Mesendoderm (in vitro differentiated cells): ENCODE measurements at places on chromosomes 1 and 21.

DNA sequence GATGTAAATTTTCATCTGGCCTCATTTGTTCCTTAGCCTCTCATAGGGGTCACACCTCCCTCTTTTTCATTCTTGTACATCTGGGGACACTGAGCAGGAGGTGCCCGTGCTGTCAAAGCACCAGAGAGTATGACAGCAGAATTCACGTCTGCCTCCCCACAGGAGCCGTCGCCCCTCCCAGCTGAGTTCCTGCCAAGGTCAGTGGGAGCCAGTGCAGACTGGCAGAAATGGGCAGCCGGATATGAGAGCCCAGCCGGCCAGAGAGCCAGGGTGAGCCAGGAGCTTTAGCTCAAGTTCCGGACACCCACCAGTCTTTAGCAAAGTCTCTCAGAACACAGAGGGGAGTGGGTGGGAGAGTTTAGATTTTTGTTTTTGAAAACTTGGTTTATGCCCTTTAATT, 21.9 kb downstream of the GPR137B start:
- no peak for DNase-seq

GRCh38 chr1:227270554-227270953, 47.7 kb downstream of the CDC42BPA start:
- no peak for DNase-seq

GRCh38 chr1:150072959-150073358, 5.4 kb downstream of the VPS45 start:
- no peak for DNase-seq

- no peak for DNase-seq
Observed at GRCh38 chr21:24220446-24220845, 1386.8 kb downstream of the MRPL39 start.

DNA sequence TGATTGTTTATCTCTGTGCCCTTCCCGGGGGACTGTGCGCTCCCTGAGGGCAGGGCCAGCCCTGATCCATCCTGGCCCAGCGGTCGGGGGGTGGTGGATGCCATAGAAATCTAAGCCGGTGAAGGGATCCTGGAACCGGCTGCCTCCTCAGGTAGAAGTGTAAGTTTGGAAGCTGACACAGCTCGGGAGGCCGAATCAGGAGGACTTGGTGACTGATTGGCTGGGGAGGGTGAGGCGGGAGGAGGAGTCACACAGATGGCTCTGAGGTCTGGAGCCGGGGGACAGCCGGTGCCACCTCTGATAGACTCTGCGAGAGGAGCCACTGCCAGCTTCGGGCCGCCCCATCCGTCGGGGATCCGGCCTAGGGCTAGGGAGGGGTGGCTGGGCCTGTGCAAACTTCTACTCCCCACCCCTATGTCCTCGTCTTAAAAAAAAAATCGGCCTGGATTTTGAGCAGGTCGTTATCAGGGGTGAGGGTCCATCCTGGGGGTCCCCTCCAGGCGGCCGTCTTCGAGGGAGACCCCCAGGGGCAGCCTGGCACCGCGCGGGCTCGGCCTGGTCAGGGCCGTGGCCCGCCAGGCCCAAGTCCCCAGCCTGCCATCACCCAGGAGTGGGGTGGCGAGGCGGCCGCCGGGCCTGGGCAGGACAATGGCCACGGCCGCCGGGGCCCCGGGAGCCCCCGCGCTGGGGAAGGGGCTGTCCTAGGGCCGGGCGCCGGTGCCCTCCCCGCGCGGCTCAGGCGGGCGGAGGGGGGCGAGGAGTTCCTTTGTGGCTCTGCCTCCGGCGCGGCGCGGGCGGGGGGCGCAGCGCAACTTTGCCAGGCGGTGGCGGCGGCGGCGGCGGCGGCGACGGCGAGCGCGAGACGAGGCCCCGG, 708 bp upstream of the ZNF362 start:
- DNase-seq = peak; percentile 96

GRCh38 chr1:157152510-157152909, 14.3 kb upstream of the ETV3 start:
- no peak for DNase-seq

DNA sequence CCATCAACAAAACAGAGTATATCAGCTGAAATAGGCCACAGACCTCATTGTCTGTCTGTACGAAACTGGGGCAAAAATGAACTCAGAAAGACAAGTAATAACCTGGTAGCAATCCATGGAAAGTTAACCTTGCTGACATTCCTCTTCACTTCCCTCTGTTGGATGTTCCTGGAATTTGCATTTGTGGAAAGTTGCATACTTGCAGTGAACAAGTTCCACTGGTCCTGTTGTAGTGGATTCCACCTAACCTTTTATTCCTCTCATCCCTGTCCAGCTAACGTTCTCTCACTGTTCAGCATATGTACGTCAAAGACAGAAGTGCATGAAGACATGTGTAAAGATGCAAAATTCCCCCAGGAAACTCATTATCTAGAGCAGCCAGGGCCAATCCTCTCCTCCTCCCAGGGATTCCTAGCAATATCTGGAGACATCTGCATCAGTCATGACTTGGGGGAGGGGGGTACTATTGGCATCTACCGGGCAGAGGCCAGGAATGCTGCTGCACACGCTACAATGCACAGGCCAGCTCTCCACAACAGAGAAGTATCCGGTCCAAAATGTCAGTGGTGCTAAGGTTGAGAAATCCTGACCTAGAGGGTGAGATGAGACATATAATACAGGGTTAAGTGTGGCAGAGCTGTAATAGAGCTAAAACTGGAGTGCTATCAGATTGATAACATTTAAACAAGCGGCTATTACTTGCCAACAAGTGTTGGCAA, 8.2 kb downstream of the LPAR3 start:
- no peak for DNase-seq

GRCh38 chr1:62685431-62685859, 2.7 kb downstream of the DOCK7 start:
- DNase-seq = no peak

GRCh38 chr1:30099587-30100523, 623.5 kb downstream of the MATN1 start:
- no peak for DNase-seq

DNA sequence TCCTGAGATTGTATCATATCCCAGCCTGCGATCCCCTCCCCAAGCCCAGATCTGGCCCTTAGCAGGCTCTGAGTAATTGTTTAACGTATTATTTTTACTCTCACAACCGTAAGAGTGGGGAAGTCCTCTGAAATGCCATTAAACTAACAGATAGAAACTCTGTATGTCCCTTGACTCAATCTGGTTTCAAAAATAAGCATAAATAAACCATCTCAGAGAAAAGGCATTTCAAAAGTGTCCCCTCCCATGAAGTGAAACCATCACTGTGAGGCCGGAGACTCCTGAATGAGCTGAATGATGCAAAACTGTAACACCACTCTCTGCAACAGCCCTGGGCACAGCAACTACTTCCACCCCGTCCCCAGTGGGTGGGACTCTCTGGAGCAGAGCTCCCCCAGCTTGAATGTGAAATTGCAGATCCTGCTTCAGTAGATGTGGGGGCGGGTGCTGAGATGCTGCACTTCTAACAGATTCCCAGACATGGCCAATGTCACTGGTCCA, 104.1 kb downstream of the SYF2 start:
- no peak for DNase-seq

GRCh38 chr1:116950517-116951199, 40.9 kb downstream of the PTGFRN start:
- peak; percentile 64 for DNase-seq

DNA sequence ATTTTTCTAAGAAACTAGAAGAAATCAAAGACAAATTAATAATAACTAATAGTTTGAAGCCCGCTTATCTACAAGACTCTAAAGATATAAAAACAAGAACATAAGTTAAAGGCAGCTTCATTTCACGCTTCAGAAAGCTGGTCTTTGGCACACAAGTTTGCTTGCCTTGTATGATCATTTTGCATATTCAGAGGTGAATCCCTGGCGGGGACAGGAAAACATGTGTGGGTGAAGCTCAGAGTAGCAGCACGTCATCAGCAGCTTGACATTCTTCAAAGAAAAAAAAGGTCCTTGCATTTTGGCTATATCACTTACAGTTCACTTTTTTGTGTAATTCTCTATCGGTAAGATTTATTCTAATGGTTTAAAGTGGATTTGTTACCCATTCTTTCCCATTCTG, 1911.8 kb downstream of the MRPL39 start:
- DNase-seq = no peak

DNA sequence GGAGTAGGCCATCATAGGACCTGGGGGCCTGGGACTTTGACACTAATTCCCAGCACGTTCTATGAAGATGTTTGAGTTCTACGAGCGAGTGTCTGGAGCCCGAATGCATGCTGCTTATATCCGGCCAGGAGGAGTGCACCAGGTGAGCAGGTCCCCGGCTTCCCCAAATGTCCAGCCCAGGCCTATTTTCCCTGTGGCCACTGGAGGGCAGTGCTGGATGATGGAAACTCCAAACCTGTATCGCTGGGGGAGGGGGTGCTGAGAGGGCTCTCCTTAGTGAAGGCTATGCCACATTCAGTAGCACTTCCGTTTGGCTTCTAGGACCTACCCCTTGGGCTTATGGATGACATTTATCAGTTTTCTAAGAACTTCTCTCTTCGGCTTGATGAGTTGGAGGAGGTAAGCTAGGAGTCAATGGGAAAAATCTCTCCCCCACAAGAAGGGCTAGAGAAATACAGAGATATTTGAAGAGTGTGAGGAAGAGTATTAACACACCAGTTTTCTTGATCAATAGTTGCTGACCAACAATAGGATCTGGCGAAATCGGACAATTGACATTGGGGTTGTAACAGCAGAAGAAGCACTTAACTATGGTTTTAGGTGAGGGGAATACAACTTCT, 5.2 kb upstream of the FCER1G start:
- peak; percentile 93 for DNase-seq

- peak; percentile 75 for DNase-seq
Observed at GRCh38 chr1:7616076-7616832, 154.8 kb upstream of the VAMP3 start.

DNA sequence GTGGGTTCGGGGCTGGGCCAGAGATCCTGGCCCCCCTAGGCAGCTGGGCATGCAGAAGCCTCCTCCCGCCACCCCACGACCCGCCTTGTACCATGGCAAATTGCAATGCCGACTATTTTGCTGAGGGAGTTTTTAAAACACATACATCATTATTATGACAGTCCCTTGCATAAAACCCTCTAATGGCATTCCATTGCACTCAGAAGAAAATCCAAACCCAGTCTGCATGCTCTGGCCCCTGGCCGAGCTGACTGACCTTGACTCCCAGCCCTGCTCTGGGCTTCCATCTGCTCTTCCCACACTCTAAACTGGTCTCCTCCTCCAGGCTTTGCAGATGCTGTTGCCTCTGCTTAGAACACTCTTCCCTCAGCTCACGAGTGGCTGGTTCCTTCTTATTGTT, 28.0 kb downstream of the PADI2 start:
- no peak for DNase-seq

- DNase-seq = peak; percentile 60
Observed at GRCh38 chr1:48208251-48208650, 14.3 kb upstream of the SLC5A9 start.

- DNase-seq = no peak
Observed at GRCh38 chr1:24318615-24319311, 394 bp upstream of the GRHL3 start.

- no peak for DNase-seq
Observed at GRCh38 chr1:99608058-99608457, 37.9 kb upstream of the PALMD start.
